ENCODE measurements at places on chromosomes 3 and 15.

GRCh38 chr3:61897848-61898247 lies 336.5 kb downstream of the PTPRG start:
- DNase-seq: no peak

- no peak for DNase-seq
Measured at GRCh38 chr3:175457301-175457700, 598.2 kb downstream of the NAALADL2 start.

DNA sequence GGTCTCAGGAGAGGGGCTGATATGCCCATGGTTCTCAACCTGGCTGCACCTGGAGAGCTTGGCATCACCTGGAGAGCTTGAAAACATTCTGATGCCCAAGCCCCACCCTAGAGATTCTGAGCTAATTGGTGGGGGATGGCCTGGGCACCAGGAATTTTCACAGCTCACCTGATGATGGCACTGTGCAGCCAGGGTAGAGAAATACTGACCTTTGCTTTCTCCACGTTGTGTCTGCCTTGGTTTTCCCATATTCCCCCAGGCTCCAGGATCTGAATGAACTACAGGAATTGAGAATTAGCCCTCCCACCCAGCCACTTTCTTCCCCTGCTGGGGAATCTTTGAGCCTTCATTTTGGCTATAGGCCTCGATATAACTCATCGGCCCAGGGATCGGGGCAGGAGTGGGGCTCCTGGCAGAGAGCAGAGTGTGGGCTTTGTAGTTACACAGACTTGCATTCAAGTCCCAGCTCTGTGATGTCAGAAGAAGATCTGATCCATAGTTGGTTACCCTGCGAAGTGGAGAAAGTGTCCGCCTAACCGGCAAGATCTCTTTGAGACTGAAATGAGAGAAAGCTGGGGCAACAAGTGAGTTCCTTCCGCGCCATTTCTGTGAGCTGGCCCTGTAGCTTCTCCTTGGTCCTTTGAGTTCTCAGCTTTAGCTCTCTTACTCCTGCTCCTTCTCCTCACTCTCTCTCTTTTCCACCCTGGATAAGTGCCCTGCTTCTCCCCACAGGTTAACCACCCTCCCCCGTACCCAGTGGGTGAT lies 33.1 kb upstream of the UBE2Q2 start:
- DNase-seq: no peak

DNA sequence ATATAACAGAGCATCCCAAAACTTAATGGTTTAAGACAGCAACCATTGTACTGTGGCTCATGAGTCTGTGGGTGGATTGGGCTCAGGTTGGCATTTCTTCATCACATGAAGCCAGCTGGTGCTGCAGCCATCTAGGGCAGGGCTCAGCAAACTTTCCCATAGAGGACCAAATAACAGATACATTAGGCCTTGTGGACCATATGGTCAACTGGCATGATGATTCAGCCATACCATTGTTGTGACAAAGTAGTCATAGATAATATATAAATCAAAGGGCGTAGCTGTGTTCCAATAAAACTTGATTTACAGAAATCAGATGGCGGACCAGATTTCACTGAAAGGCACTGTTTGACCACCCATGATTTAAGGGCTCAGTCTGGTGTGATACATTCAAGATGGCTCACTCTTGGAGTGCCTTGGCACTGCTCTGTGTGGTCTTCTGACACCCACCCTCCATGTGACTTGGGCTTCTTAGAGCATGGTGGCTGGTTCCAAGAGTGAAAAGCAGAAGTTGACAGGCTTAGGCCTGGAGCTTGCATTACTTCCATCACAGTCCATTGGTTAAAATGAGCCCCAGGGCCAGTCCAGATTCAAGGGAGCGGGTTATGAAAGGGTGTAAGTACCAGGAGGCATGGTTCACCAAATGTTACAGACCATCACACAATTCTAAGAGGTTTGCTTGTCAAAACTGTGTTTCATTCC lies 40.8 kb upstream of the BHLHE40 start:
- no peak for DNase-seq

DNA sequence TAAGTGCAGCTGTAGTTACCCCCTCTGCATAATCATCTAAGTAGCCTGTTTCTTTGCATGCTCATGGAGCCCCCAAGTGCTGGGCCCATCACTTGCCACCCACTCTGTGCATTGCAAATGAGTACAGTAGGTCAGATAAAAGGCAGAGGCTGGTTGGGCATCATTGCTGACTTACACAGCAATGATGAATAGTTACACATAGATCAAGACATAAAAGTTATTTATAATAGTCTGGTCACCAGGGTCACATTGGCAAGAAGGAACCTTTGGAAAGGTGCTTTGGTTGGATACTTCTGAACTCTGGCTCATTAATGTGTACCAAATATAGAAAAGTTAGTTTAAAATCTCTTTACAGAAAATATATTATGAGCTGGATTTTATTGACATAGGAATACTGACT lies 111.6 kb downstream of the MITF start:
- no peak for DNase-seq

GRCh38 chr15:80904998-80905397 lies 84.6 kb downstream of the MESD start:
- no peak for DNase-seq

DNA sequence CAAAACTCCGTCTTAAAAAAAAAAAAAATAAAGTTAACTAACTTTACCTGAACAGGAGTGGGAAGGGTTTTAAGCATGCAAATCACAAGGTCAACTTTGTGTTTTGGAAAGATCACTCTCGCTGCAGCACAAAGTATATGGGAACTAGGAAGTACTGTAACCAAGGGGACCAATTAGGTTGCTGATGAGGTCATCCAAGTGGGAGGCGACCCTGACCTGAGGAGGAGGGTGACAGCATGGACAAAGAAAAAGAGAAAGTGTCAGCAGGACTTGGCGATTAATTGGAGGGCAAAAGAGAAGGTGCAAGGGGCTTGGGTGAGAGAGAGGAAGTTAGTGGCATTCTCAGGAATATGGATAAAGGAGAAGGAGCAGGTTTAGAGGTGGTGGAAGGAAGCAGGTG lies 89.5 kb upstream of the ZBED2 start:
- no peak for DNase-seq

- no peak for DNase-seq
Measured at GRCh38 chr15:79168922-79169456, 78.4 kb upstream of the RASGRF1 start.

DNA sequence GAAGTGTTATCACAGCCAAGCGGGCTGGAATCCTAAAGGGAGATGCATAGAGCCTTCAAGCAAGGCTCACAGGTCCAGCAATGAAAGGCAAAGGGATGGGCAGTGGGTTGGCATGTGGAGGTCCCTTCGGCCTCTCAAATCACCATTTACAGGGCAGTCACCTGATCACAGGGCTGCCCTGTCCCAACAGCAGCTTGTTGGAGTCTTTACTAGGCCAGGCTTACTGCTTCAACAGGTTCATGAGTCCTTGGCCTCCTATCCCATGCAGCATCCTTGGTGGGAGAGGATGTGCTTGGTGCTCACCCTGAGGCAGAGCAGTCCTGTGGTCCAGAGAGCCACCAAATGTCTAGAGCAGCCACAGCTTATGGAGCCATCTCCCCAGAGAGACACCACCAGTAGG lies 24.2 kb upstream of the SKOR1 start:
- DNase-seq: no peak

- no peak for DNase-seq
Measured at GRCh38 chr3:16373341-16373946, 108.4 kb downstream of the OXNAD1 start.

- no peak for DNase-seq
Measured at GRCh38 chr15:70770863-70771262, 7.5 kb upstream of the UACA start.

- no peak for DNase-seq
Measured at GRCh38 chr15:92468991-92469390, 75.3 kb downstream of the ST8SIA2 start.

- DNase-seq: no peak
Measured at GRCh38 chr3:126865736-126866135, 117.2 kb upstream of the PLXNA1 start.

DNA sequence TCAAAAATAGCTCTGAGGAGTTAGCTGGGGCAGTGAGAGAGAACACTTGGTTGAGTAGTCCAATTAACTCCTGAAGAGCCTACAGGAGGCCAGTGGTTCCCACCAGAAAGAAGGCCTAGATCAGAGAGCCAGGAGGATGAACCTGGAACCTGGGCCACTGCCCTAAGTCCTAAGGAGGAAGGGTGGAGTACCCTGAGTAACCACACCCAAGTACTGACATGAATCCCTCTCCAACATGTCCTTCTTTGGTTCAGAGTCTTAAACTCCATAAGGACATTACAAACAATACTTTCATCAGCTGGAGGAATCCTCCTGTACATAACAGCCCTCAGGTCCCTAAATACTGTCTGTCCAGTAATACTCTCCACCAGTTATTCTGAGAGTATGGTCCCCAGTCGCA lies 25.6 kb upstream of the C3orf62 start:
- no peak for DNase-seq

Measured in GF-D8 (cell line).